ENCODE measurements at places on chromosomes 7 and 10. TPM values are rescaled to one million over a fixed set of nuclear protein-coding genes. Genes with fewer than 3 reads are reported as not detected.

DNA sequence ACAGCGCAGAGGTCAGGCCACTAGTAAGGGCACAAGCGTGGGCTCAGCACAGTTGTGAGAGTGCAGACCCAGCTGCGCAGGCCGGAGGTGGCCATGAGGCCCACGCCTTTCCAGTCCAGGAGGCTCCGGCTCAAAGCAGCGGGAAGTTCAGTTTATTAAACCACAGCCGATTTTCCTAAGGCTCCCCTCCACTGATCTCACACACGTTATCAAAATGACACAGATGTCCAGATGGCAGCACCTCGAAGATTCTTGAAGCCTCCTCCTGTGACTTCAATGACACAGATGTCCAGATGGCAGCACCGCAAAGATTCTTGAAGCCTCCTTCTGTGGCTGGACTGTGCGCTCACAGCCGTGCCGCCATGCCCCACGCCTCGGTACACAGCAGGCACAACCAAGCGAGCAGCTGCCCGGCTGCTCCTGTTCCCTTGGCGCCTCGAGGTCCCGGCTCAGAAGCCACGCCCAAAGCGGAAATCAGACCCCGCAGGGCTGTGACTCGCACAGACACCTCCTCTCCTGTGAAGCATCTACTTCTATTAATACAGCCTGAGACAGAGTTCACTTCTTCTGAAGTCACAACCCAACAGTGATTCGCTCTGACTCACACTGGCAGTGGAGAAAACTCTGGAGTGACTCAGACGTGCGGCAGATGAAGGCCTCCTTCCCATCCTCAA lies 122.7 kb downstream of the MAD1L1 start:
- H3K27ac ChIP-seq: no peak overlapping the region
- no peaks in the 10 kb centered on the region for H3K27me3 ChIP-seq
- DNase-seq: no peak
- no peak overlapping the region for H3K4me3 ChIP-seq
- no peaks in the 10 kb centered on the region for H3K36me3 ChIP-seq

GRCh38 chr10:76234499-76235226 lies 803.2 kb downstream of the LRMDA start:
- H3K4me1 ChIP-seq: no peaks in the 10 kb centered on the region
- H3K36me3 ChIP-seq: no peaks in the 10 kb centered on the region
- no peak overlapping the region for H3K4me3 ChIP-seq
- DNase-seq: no peak
- no peaks in the 10 kb centered on the region for H3K27me3 ChIP-seq
- H3K27ac ChIP-seq: no peak overlapping the region

- no peaks in the 10 kb centered on the region for H3K36me3 ChIP-seq
- H3K27ac ChIP-seq: no peak overlapping the region
- no peak for DNase-seq
- H3K4me3 ChIP-seq: no peak overlapping the region
These were observed 100.0 kb upstream of the TRIM24 start for GRCh38 chr7:138359870-138360559.

Gene LHFPL3
- not detected for total RNA-seq

DNA sequence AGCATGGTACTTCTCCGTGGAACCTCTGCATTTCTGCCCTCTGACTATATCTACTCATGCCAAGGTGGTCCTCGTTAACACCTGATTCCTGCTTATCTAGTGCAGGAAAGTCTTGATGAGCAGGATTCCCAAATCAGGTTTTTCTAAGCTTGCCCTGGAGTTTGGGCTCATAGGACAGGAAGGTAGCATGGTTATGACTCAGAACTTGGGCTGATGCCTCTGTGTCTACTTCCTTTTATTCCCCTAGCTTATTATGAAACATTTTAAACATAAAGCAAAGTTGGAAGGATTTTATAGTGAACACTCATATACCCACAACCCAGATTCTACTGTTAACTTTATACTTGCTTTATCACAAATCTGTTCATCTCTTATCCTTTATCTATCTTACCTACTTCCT lies 5.6 kb downstream of the SUFU start:
- no peaks in the 10 kb centered on the region for H3K27me3 ChIP-seq
- no peak overlapping the region for H3K4me3 ChIP-seq
- DNase-seq: no peak
- H3K4me1 ChIP-seq: peaks cover 56% of the 10 kb centered on the region
- H3K36me3 ChIP-seq: peaks cover 52% of the 10 kb centered on the region
